ENCODE measurements at places on chromosomes 4 and X.

DNA sequence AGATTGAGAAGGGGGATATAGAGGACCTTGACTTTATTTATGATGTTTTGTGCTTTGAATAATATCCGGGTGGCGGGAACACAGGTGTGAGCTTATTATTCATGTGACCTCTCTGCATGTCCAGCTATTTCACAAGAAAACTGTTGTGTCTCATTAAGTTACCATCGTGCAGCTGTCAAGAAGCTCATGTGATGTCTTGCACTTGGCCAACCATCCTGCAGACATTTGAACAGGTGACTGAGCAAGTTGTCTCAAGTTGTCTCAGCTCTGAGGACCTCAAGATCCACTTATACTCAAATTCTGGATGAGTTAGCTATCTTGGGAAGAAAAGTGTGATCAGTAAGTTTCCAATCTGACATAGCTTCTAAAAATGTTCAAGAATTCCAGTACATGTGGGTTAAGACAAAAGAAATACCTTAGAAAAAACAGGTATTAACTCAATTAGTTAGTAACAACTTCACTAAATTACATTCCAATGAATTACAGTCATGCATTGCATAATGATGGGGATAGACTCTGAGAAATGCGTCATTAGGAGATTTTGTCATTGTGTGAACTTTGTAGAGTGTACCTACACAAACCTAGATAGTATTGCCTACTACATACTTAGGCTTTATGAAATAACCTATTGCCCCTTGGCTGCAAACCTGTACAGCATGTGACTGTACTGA is 462.2 kb downstream of the INPP4B start:
- no peak for DNase-seq

DNA sequence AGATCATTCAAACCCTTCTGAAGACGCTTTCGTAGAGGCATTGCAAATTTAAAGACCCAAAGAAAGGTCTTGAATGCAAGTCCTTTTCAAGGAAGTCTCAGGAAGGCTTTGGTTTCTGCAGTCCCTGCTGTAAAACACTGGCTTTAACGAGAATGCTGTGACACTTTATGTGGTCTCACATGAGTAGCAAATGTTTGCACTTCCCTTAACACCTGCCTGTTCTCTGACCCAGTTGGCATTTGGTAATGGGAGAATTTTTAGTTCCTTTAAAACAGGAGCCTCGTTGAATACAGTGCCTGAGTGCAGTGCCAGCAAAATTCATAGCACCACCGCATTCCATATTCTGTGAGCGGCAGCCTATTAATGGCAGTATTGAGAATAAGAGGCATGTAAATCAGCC is 330.5 kb upstream of the PRKX start:
- DNase-seq = no peak

GRCh38 chr4:120977435-120977997 is 55.0 kb upstream of the PRDM5 start:
- DNase-seq = no peak

- no peak for DNase-seq
Measured at GRCh38 chrX:100512471-100512870, 72.3 kb upstream of the TNMD start.

DNA sequence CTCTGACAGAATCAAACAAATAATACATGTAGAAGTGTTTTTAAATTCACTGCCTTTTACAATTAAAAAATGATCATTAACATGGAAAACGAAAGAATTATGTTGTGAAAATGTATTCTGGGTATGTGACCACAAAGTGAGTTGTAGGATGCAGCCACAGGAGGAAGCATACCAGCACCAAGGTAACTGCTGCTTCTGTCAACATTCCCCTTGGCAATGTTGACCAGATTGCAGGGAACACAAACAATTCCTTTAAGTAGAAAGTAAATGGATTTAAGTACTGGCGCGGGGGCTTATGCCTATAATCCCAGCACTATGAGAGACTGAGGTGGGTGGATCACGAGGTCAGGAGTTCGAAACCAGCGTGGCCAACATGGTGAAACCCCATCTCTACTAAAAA is 1877.9 kb upstream of the PCDH7 start:
- DNase-seq = no peak

DNA sequence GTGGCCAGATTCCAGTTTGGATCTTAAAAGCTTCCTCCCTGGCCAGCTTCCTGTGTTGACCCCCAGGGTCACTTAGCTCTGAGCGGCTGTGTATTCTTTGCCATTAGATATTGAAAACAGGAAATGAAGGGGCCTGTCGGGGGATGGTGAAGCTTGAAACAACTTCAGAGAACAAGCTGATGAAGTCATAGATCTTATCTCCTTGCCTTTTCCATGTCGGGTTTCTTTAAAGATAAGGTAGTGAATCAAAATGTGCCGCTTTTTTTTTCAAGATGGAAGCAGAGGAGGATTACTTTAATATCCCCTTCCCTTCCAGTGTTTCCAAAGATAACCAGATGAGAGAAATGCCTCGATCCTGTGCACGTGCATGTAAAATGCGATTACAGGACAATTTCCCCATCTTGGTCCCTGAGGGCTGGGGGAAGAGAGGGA is 508.5 kb downstream of the MID1IP1 start:
- DNase-seq = peak; percentile 28

- no peak for DNase-seq
Measured at GRCh38 chr4:24973404-24973746, 57.4 kb downstream of the LGI2 start.
